ENCODE measurements at places on chromosomes 4 and X. TPM values are rescaled to one million over a fixed set of nuclear protein-coding genes. Genes with fewer than 3 reads are reported as not detected.

The EOLA1 gene
- 7.3 TPM for total RNA-seq

The TMSB15A gene
- total RNA-seq = 26.8 TPM

The REPS2 gene
- 3.8 TPM for total RNA-seq

The ODAM gene
- not detected for total RNA-seq

The GPR82 gene
- not detected for total RNA-seq

The TRMT10A gene
- 4.3 TPM for total RNA-seq

The XG gene
- under 0.01 TPM for total RNA-seq

The RAI2 gene
- total RNA-seq = 0.78 TPM

The IL13RA1 gene
- 31.9 TPM for total RNA-seq
